ENCODE measurements at places on chromosomes 7 and 10.

- DNase-seq = peak; percentile 40
Observed at GRCh38 chr10:43138757-43139241, 554 bp downstream of the CSGALNACT2 start.

GRCh38 chr7:106823631-106824030 lies 41.5 kb upstream of the PIK3CG start:
- no peak for DNase-seq

- no peak for DNase-seq
Observed at GRCh38 chr7:142500366-142500765, 242.5 kb upstream of the PRSS58 start.

GRCh38 chr7:37728747-37729146 lies 45.2 kb downstream of the GPR141 start:
- no peak for DNase-seq

DNA sequence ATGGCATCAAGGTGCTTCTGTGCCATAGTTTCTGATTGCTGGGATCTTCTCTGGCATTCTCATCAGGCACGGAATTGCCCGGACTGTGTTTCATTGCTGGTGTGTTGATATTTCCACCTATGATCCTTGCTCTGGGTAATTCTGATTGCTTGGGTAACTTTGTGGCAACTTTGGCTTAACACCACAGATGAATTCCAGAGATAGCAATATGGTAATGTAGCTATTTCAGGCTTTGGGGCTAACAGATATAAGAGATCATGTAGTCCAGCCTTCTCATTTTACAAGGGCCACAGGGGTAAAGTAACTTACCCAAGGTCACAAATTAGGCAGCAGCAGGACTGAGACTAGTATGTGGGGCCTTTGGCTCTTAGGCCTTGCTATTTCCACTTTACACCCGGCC lies 53.9 kb upstream of the PLPP4 start:
- no peak for DNase-seq

- no peak for DNase-seq
Observed at GRCh38 chr10:127034790-127035189, 129.6 kb downstream of the DOCK1 start.

GRCh38 chr10:87915406-87915805 lies 52.0 kb downstream of the PTEN start:
- no peak for DNase-seq

GRCh38 chr7:80476035-80476434 lies 35.8 kb downstream of the GNAT3 start:
- DNase-seq = no peak
